ENCODE measurements at places on chromosomes 7 and 10.

DNA sequence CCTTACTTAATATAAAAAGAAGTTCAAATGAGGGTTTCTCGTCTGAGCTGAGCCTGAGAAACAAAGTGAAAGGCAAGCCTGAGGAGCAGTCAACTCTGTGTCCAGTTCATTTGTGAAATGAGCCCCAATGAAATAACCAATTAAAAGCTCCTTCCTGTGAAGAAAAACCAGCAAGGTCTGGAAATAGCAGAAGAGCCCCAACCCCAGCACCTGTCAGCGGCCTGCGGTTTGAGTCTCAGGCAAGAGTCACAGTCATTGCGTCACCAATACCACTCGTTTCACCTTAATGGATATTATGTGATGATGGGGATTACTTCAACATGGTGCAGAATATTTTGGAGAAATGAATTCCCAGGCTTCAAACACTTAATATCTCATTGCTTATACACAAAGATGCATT is 211.3 kb upstream of the DPP6 start:
- no peak for DNase-seq

- DNase-seq, result no peak
Observed at GRCh38 chr7:128190051-128190647, 50.9 kb upstream of the LEP start.

DNA sequence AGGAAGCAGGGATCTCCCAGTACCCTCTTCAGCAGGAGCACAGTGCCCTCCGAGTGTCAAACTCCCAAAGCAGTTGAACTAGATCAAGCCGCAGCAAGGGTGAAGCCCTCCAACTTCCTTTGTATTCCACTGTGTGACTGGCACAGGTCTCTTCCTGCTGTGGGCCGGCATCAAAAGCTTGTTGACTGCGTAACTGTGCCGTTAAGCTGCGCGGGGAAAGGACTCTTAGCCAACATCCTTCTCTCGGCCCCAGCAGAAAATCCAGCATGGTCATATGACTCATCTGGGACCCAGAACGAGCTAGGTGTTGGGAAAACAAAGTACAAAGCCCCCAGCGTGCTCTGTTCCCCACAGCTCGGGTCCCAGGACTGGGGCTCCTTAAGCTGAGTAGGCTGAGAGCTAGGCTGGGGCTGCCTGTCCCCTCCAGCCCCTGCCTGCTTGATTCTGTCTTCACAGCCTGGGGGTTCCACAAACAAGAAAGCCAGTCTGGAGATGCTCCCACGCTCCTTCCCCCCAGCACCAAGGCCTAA is 52.2 kb downstream of the COL17A1 start:
- no peak for DNase-seq

- no peak for DNase-seq
Observed at GRCh38 chr10:124227055-124227975, 133.9 kb upstream of the CHST15 start.

GRCh38 chr10:89217057-89217990 is 10.2 kb upstream of the CH25H start:
- peak; percentile 80 for DNase-seq

- DNase-seq, result peak; percentile 55
Observed at GRCh38 chr10:5534051-5534821, 9.5 kb downstream of the CALML3 start.

DNA sequence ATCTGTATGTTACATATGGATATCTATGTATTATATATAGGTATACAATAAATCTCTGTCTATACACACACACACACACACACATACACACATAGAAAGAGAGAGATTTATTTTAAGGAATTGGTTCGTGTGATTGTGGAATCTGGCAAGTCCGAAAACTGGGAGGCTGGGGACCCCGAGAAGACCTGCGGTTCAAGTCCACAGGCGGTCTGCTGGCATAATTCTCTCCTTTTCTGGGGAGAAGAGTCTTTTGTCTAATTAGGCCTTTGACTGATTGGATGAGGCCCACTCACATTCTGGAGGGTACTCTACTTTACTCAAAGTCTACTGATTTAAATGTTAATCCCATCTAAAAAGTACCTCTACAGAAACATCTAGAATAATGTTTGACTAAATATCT is 65.1 kb downstream of the PAPSS2 start:
- no peak for DNase-seq

GRCh38 chr7:28018446-28018845 is 162.1 kb downstream of the JAZF1 start:
- no peak for DNase-seq

GRCh38 chr7:8818406-8818805 is 385.0 kb downstream of the NXPH1 start:
- no peak for DNase-seq

DNA sequence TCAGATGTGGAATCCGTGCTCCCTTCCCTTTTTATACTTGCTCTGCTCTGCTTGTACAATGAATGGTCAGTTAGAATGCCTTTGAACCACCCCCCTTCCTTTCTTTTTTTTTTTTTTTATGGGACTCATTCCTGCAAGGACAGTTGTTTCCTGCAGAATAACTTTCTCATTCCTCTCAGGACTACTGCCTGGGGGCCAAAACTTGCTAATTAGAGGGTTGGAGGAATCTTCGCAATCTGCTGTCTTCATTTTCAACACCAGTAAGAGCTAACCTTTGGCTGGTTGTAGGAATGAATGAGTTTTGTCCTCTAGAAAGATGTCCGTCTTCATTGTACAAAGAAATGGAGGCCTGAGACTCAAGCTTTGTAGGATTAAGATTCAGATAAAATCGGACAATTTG is 868.1 kb downstream of the LRMDA start:
- no peak for DNase-seq

- no peak for DNase-seq
Observed at GRCh38 chr10:118729641-118730258, 25.0 kb downstream of the CACUL1 start.

GRCh38 chr7:149741629-149742028 is 31.8 kb downstream of the ZNF467 start:
- no peak for DNase-seq

GRCh38 chr7:123637203-123637602 is 18.5 kb upstream of the LMOD2 start:
- no peak for DNase-seq

DNA sequence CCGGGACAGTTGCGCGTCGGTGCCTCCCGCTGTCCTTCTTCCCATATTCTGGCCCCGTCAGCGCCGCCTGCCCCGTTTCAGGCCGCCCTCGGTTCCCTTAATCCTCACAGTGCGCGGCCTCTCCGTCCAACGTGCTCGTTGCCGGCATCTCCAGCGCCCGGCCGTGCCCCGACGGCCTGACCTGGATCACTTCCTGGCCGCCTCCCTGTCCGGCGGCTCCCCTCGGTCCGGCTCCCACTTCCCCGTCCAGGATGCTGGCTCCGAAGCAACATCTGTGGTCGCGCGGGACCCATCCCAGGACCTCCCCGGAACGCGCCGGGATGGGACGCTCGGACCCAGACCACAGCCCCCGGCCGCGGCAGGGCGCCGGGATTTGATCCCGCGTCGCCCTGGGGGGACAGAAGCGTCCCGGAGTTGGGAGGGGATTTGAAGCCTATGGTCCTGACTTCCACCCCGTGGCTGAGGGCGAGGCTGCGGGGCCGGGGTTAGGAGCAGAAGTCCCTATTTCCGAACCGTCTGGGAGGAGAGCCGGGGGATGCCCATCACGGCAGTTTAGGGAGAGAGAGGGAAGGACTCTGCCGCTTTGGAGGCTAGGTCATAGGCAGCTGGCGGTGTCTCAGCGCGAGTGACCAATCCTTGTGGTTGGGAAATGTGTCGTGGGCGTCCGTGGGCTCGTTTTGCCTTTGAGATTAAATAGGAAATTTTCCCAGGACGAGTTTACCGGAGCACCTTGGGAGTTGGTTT is 53.8 kb downstream of the KCTD7 start:
- DNase-seq, result peak; percentile 39

DNA sequence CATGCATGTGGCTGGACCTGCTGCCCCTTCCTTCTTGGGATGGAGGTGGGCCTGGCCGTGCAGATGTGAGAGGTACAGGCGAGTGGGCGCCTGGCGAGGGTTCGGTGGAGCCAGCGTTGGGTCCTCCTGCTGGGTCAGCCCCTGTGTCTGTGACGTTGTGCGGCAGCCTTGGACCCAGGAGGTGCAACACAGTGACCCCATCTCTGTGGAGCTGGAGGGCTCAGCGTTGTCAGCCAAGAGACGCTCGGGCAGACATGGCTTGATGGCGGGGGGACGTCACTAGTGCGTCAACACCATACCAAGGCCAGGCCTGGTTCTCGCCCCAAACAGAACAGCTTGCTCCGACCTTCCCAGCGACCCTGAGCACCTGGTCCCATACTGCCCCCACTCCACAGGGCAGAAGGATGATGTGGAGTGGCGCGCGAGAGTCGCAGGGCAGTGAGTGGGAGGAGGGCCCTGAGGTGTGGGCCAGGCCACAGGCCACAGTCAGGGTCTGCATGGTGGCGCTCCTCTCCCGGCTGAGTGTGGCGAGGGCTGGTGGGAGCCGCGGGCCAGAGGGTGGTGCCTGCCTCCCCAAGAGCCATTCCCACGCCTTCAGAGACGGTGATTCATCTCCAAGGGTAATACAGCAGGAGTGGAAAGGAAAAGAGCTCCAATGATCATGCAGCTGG is 184.4 kb downstream of the DNAJB6 start:
- DNase-seq, result no peak

DNA sequence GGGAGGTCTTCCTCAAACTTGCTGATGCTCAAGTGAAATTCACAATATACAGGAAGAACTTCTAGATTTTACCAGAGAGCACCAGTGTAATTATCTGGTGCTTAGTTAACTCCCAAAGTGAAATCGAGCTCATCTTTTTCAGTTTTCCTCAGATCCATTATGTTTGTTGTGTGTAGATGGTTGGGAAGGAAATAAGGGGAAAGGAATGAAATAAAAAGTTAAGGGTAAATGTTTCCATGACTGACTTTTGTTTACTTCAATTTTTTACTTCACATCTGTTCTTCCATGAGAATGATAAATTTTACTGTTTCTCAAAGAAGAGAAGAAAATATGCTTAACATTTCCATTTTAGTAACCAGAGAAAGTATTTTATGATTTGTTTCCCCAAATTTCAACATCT is 21.3 kb downstream of the FAM107B start:
- no peak for DNase-seq

DNA sequence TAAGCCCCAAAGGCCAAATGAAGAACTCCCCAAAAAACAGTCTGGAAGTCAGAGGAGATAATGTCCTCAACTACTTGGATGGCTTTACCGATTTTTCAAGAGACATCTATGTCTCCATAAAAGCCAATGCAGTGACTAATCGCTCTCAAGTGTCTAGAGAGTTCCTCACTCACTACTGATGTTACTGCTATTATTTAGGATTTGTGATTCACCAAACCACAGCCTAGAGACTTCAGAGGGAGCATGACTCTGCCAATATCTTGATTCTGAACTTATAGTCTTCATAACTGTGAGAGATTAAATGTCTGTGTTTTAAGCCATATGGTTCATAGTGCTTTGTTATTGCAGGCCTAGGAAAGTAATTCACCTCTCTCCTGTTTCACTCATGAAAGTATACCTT is 160.2 kb downstream of the IPMK start:
- peak; percentile 90 for DNase-seq

GRCh38 chr10:58820861-58821751 is 308.4 kb downstream of the BICC1 start:
- peak; percentile 65 for DNase-seq

DNA sequence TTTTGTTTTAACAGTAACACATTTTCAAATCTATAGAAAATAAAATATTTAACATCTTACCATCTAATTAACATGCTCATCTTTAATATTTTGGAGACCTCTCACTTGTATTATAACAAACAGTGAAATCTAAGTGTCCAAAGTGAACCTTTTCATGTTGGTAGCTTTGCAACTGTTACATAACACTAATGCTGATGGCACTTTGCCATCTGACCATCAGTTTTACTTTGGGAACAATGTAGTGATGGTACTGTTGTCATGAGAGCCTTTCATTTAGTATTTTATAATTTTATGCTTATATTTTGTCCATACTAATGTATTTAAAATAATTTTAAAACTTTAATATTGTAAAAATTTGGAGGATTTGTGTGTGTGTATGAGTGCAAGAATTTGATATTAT is 1017.0 kb upstream of the KCND2 start:
- no peak for DNase-seq

DNA sequence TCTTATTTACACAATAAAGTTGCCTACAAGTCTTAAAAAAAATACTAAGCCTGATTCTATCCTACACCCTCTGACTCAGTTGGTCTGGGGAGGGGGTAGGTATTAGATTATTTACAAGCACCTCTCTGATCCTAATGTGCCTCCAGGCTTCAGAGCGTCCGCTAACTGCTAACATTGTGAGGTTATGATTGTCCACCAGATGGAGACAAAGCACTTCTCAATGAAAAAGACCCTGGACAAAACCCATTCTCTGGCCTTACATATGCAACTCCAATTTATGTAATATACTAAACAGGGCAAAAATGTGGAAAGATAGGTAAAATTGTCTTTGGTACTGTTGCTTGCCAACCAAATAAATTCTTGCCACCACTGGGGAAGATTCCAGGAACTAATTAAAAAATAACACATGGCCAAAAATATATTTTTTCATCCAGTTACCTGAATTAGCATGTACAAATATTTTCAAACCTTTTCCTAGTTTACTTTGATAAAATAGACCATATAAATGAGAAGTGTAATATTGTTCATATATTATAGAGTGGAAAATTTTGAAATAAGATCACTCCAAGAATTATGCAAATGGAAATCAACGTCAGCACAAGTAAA is 92.4 kb downstream of the KIF20B start:
- DNase-seq, result peak; percentile 85

DNA sequence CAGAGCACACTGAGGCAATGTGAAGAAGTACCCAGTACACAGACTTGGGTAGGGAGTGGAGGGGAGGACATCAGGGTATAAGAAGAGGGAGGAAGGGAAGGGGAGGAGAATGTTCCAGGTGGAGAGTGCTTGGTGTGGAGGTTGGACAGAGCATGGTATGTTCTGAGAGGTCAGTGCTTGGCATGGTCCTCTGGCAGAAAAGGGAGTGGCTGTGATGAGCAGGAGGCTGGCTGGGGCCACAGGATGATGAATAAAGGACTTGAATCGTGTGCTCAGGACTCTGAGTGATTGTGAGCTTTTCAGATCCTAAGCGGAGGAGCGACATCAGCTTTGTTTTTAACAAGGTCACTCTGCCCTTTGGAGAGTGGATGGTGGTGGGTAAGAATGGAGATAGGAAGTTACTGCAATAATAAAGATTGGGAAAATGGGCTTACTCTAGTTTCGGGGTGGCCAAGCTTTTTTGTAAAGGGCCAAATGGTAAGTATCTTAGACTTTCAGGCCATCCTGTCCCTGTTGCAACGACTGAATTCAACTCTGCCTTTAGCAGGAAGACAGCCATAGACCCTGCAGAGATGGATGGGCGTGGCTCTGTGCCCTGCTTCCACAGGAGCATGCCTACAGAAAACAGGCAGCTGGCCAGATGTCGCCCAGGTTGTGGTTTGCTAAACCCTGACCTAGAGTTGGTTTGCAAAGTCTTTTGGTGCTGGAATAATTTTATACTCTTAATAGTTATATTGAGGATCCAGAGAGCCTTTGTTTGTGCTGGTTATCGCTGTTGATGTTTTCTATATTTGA is 8.4 kb downstream of the PPP2R2D start:
- no peak for DNase-seq
